ENCODE measurements at places on chromosomes 3 and 15.
A peak's percentile ranks its signal among the peaks of the same experiment; 100 is the strongest.

DNA sequence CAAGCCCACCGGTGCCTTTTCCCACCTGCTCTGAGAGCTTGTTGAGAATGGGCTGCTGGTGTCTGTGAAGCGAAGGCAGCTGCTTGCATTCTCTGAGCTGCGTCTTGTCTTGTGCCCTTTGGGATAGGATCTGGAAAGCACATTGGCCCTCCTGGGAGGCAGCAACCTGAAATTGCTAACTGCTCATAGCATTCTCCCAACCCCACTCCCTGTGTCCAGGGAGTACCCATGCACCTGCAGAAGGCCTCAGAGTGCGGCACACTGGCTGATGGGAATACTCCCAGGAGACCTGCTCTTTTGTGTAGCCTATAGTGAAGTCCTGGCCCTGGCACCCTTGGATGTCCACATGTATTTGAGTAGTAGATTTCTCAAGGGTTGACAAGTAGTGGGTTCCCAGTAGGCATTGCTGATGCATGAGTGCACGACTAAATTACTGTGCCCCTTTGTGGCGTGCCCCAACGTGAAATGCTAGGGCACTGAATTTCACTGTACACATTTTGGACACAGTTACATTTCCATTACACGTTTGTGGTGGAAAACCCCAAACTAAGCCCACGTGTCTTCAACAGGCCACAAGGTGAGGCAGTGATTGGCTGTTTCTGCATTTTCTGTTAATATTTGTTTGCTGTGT is 3.7 kb downstream of the EPHB1 start:
- no peak for DNase-seq

DNA sequence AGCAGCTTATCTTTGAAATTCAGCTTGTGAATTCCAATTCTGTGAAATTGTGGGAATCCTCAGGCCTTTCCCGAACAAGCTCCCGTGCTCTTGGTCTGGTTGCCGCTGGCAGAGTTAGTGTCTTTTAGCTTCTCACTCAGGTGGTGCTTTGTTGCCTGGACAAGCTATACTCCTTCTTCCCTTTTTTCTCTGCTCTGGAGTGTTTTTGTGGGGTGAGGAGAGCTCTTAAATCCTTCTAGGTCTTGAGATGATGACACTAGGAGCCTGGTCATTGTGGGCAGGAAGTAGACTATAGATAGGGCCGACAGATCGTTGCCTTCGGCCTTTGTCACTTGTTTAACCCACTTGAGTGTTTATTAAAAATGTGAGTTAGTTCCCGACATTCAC is 93.8 kb downstream of the SLCO3A1 start:
- DNase-seq = no peak

DNA sequence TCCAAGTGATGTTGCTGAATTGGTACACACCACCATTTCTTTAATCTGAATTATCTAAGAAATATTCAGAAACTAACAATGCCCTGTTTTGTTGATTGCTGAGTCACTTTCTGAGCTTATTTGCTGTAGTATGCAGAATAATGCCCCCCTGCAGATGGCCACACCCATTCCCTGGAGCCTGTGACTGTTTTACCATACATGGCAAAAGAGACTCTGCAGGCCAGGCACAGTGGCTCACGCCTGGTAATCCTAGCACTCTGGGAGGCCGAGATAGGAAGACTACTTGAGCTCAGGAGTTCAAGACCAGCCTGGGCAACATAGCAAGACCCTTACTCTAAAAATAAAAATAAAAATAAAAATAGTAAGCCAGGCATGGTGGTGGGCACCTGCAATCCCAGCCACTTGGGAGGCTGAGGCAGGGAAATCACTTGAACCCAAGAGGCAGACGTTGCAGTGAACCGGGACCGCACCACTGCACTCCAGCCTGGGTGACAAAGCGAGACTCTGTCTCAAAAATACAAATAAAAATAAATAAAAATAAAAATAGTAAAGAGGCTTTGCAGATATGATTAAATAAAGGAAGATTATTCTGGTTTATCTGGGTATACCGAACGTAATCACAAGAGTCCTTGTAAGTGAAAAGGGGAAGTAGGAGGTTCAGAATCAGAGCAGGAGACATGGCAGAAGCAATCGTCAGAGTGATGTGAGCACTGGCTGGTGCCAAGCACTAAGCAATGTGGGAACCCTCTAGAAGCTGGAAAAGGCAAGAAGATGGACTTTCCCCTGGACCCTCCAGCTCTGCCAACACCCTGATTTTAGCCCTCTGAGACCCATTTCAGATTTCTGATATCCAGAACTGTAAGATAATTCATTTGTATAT is 19.0 kb downstream of the PCYT1A start:
- DNase-seq = no peak

GRCh38 chr15:93206893-93207292 is 117.9 kb upstream of the RGMA start:
- DNase-seq = no peak

- DNase-seq = no peak
Observed at GRCh38 chr3:136209921-136210320, 13.8 kb upstream of the MSL2 start.

DNA sequence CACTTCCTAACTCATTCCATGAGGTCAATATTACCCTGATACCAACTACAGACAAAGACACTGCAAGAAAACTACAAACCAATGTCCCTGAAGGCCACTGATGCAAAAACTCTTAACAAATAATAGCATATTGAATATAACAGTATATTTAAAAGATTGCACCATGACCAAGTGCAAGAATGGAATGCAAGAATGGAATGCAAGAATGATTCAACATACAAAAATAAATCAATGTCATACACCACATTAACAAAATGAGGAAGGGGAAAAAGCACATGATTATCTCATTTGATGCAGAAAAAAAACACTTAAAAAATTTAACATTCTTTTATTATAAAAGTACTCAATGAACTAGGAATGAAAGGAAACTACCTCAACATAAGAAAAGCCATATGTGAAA is 463.1 kb upstream of the NECTIN3 start:
- DNase-seq = no peak

- peak; percentile 21 for DNase-seq
Observed at GRCh38 chr3:122572940-122573412, 4.5 kb upstream of the PARP15 start.

DNA sequence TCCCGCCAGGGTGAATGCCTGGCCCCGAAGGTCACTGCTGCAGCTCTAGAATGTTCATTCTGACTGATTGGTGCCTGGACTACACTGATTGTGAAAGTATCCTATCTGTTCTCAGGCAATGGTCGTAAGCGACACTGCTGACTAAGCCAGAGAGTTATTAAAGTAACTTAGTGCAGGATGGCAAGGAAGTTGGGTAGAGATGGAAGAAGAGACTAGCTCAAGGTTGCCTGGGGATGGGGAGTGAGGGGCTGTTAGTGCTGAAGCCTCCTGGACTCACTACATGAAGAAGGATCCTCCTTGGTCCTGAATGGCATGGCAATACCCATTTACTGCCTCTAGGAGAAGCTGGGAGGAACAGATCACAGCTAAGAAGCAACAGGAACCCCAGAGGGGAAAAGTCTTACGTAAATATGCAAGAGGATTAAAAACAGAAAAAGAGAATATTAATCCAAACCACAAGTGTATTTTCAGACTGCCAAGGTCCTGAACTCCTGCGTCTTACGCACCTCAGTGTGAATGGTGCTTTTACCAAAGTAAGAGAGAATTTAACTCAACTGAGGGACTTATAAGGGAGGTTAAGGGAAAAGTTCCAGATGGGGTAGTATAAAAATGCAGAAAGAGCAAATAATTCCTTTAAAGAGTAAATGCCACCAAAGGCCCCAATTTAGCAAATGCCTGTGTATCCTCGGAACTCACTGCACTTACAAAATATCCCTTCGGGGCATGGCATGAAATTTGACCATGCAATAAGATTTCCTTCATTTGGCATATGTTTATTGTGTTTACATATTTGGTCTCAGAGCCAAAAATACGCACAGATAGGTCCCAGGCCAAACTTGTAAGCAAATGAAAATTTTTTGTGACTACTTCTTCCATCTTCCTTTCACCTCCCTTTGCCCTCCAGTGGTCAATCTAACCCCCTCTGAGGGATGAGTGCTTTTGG is 64.0 kb upstream of the DGKG start:
- DNase-seq = no peak

DNA sequence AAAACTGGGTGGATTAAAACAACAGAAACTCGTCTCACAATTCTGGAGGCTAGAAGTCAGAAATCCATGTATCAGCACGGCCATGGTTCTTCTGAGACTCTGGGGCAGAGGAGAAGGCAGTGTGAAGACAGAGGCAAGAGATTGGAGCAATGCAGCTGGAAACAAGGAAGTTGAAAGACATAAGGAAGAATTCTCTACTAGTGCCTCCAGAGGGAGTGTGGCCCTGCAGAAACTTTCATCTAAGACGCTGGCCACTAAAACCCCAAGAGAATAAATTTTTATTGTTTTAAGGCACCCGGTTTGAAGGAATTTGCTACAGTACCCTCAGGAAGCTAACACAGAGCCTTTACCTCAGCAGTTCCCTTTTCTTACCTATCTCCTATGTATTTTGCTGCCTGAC is 1012.2 kb upstream of the CADM2 start:
- DNase-seq = no peak

DNA sequence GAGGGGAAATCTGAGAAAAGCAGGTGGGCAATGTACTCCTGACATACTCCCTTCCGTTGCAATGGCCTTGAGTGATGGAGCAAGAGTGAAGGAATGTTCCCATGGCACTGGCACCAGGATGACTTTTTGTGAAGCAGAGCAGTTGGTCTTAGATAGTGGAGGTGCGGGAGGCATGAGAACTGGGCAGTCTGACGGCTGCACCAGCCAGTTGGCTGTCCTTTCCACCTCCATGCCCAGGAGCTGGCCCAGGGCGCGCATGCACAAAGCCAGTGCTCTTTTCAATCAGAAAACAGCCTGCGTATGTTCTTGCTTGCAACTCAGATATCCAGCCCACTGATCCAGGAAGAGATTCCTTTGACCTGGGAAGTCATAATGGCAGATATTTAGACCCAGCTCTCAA is 136.8 kb downstream of the PGPEP1L start:
- no peak for DNase-seq

DNA sequence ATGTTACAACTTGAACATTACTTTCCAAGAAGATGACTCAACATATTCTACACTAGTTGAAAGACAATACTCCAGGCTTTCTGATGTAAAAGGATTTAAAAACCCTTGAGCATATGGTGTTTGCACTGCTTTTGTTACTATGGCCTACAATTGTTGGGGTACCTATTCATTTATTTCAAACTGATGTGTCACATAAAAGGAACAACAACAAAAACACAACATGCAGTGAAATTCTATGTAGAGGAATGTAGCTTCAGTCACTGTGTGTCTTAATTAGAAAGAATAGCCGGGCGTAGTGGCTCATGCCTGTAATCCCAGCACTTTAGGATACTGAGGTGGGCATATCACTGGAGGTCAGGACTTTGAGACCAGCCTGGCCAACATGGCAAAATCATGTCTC is 1.6 kb downstream of the SPATA16 start:
- DNase-seq = no peak

DNA sequence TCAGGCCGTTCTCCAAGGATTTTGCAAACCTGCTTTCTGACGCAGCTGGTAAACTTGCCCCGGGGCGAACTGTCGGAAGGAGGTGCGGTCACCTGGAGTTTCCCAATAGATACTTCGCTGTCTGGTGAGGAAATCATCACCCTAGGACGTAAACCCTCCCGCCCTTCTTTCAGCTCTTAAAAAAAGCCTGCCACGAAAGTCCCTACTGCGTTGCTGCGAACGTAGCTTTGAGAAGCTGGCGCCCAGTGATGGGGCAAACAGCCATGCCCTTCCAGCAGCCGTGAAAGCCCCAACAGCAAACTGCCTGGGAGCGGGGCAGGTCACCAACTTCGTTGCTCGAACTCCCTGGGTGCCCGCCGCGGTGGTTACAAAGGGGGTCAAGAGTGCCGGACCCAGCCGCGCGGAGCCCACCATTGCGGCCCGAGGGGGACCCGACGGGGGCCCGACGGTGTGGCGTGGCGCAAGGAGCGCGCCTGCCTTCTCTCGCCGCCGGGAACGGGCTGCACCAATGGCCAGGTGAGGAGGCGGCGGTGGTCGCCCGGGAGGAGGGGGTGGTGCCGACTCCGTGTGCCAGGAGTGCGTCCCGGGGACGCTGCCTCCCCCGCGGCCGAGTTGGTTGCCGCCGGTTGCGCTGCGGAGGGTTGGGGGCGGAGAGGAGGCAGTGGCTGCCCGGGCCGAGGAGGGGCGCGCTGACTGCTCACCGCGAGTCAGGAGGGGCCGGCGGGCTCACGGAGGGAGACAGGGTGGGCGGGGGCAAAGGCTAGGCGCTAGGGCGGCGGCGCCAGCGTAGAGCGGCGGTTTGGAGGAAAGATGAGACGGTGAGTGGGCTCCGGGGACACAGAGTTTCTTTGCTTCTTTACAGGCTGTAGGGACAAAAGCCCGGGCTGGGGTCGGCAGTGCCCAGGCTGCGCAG is at the start of gene PHLDB2:
Gene PHLDB2 (plus strand): TSS at position 205 of the 913 bp plus-strand sequence. CDS start 24,813 bp downstream, outside the sequence.
- DNase-seq = peak; percentile 29

DNA sequence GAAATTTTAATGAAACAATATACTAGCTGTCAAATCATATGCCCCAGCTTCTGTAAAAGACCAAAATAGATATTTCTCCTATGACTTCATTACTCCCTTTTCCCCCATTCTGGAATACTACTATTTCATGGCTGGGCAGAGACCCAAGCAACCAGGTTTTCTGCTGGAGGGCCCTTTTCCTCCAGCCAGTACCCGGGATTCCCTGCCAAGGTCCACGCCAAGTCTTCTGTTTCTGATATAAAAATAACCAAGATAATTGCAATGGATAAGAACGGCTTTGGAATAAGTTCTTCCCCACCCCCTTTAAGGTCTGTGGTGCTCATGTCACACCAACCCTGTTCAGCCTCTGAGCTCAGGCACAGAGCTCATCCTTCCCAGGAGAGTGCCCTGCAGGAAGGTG is 17.2 kb upstream of the NMNAT3 start:
- no peak for DNase-seq

- no peak for DNase-seq
Observed at GRCh38 chr3:50295553-50296431, 3.4 kb downstream of the HYAL3 start.

DNA sequence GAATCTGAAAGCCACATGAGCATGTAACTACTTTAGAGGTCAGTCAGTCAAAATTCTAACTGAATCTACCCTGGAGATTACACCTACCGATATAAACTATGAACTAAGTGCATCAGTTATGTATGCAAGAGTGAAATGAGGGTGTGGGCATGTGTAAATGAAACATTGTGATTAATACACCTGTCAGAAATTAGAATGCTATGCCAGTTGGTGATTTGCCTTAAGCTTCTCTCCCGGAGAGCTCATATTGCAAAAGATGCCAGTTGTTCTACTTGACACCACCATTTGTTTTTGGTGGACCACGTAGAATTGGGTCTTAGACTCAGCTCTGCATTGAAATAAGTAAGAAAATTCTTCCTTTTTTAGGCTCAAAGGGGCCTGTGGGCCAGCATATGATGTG is 91.0 kb upstream of the KBTBD8 start:
- DNase-seq = no peak

GRCh38 chr15:66878761-66879160 is 176.7 kb downstream of the SMAD6 start:
- DNase-seq = no peak

DNA sequence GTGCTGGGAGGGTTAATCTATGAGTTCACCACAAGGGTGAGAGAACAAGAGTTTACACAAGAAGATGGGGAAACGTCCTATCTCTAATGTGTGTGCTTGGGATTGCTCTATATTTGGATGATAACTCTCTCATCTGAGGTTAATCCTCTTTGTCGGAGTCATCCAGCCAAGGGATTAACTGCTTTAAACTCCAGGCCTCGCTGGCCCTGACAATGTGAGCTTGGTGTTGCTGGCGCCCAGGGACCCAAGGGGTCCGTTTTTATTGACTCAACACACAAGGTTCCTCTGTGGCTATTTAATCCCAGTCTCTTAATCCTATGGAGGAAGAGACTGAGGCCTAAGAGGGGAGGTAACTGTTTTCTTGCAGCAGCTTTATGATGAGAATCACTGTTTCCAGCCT is 14.2 kb downstream of the SV2B start:
- no peak for DNase-seq

GRCh38 chr3:56309465-56309864 is 158.8 kb downstream of the ERC2 start:
- DNase-seq = no peak

Measured in stimulated activated CD4-positive, alpha-beta T cell treated with anti-CD3 and anti-CD28 coated beads, Interleukin-1b, Interleukin-23, amount 100 ng/mL, for 4 hours (primary cell).